Central memory CD4-positive, alpha-beta T cell (primary cell): ENCODE measurements at places on chromosomes 12 and 14.

- DNase-seq = no peak
Observed at GRCh38 chr12:39780411-39780912, 160.9 kb upstream of the ABCD2 start.

- no peak for DNase-seq
Observed at GRCh38 chr12:68234140-68234539, 8.5 kb upstream of the IL26 start.

DNA sequence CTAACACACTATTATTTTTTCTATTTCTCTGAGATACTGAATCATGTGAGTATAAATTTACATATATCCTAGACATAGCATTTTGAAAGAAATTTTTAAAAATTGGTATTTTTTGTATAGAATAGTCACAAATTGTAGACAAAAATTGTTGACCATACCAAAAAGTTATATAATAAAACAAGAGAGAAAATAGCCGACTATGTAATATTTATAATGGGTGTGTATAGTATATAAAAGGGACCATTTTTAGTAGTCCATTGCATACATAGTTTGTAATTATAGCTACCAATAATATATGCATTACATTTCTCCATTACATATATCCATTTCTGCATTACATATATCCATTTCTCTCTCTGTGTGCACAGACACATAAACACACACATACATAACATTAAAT, 590.2 kb downstream of the TMTC2 start:
- no peak for DNase-seq

DNA sequence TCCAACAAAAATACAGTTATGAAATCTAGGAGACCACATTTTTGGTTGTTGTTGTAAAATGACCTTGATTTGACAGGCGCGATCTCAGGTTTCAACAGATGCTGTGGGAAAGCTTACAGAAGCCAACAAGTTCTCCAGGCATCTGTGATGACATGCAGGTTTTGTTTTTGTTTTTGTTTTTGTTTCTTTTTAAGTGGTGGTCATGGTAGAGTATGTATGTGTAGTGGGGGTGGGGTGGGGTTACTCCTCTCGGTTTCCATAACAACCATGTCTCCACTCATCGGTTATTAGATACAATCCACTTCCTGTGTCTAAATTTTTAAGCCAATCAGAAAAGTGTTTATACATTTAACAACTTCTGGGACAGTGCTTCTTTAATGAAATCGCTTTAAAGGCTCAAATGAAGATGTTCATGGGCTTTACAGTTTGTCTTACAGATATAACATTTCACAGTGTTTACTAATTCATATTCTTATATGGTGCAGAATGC, 199.9 kb upstream of the FOXN3 start:
- peak; percentile 77 for DNase-seq

- DNase-seq = no peak
Observed at GRCh38 chr12:132439333-132439904, 50.5 kb upstream of the FBRSL1 start.

DNA sequence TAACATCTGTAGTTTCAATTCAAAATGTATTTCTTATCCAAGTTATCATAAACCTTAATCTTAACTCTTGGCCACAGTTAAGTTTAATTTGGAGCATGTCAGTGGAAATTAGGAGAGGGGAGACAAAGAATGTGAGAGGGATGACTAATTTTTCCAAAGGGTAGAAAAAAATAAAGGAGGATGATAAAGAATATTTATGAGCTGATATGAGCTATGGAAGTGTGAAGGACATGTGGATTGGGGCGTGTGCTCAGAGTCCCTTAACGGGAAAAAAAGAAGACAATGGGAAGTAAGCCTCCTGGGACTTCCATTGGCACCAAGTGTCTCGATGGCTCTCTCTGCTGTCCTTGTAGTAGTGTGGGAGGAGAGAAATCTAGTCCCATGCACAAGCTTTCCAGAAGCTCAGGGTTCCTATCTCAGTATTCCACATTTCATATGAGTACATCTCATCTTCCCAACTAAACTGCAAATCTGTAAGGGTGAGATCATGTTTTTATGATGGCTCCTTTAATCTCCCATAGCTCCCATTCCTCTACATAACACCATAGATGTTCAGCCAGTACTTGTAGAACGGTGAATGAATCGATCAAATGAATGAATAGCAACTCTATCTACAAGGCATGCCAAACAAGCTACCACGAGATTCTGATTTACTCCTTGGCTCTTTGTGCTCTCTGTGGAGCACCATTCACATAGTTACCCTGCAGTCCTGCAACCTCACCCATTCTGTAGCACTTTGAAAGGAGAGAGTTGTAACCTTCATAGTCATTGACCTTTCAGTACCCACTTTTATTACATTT, 27.4 kb downstream of the BCL2L14 start:
- DNase-seq = no peak
